ENCODE measurements at places on chromosomes 3 and 15.
A peak's percentile ranks its signal among the peaks of the same experiment; 100 is the strongest.

GRCh38 chr3:124607163-124607562 is 123.1 kb upstream of the UMPS start:
- no peak for DNase-seq

GRCh38 chr3:172201870-172202236 is 162.5 kb downstream of the FNDC3B start:
- DNase-seq, result peak; percentile 69

- DNase-seq, result no peak
These were observed 379.5 kb upstream of the SUCLG2 start for GRCh38 chr3:68033867-68034266.

GRCh38 chr15:40436116-40436891 is 4.4 kb upstream of the BAHD1 start:
- DNase-seq, result no peak

- DNase-seq, result peak; percentile 29
These were observed 1.0 kb downstream of the LPP start for GRCh38 chr3:188154809-188155574.

- no peak for DNase-seq
These were observed 54.3 kb downstream of the OXNAD1 start for GRCh38 chr3:16319307-16319706.

DNA sequence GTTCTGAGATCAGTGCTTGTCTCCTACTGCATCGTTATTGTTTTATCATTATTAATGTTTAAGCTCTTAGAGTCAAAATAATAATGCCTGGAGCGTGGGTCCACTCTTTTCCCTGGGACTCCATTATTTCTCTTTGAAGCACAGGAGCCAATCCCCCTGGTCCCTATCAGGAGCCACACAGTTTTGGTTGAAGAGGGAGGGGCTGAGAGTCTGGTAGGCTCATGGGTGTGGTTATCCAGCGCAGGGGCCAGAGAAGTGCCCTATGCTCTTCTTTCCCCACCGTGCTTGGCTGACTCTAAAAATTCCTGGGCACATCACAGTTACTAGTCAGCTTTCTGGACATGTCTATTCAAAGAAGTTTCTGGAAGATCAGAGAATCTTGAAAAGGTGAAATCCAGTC is 121.5 kb downstream of the DNAJB8 start:
- DNase-seq, result no peak

GRCh38 chr3:65837604-65838003 is 201.1 kb downstream of the MAGI1 start:
- no peak for DNase-seq

GRCh38 chr15:93954985-93955571 is 276.3 kb upstream of the MCTP2 start:
- no peak for DNase-seq

DNA sequence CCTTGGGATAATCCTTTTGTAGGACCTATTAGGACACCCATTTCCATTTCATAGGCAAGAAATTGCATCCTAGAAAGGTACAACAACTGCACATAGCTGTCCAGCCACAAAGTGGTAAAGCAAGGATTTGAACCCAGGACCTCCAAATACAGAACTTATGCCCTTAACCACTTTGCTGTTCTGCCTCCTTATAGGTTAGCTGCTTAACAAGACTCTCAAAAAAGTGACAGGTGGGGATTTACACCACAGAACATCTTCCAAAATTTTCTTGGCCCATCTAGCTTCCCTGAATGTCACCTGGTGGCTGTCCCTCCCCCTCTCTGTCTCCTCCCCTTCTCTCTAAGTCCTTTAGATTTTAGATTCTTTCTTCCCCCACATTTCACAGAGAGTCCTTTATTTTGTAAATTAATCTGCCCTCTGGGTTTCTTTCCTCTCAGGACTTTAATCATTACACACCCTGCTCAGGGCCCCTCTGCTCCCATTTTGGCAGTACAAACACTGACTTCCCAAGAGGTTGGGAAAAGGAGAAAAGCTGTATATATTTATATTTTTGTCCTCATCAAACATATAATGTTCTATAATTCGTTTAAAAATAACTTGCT is 120.6 kb downstream of the CPNE4 start:
- DNase-seq, result no peak

DNA sequence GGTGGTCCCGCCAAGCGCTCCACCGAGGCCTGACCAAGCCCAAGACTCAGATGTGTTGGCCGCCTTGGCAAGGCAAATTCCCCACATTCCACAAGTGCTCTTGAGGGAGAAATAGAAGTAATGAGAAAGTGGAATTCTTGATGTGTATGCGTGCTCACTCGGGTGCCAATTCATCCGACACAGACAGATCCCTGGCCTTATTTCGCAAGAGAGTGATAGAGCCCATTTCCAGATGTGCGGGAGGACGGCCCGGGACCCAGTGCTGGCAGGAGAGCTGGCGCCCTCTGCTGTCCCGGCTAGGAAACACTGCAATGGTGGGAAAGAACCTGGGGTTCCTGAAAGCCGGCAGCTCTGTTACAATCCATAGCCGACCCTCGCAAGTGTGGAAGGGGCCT is 76.0 kb downstream of the HMG20A start:
- peak; percentile 95 for DNase-seq

DNA sequence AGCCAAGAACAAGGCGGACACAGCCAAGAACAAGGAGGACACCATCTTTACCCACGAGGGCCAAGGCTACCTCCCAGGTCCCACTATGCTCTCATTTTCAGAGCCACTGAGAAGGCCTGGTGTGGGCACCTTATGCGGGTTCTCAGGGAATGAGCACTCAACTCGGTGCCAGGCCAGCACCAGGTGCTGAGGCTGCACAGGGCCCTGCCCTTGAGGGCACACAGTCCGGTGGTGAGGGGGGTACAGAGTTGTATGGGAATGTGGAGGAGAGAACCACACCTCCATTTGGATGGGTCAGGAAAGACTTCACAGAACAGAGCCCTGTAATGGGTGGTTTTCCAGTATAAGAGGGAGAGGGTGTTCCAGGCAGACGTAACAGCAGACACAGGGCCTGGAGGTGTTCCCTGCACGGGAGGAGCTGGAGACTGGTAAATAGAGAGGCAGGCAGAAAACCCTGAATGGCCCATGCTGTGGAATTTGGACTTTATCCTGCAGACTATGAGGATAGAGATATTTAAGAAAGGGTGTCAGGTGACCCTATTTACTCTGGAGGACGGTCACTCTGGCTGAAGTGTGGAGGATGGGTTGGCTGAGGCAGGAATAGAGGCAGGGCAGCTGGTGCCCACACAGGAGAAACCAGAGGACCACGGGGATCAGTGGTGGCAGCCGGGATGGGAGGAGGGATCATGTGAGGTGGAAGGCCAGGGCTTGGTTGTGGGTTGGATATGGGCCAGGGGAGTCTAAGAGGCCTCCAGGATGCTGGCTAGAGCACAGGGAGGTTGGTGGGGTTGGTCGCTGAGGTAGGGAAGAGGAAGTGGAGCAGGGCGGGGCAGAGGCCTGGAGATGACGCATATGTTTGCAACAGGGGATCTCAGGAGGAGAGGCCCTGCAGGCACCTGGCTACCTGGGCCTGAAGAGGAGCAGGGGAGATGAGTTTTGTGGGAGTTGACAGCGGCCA is 34.6 kb downstream of the CRABP1 start:
- no peak for DNase-seq

GRCh38 chr3:94303897-94304296 is 241.0 kb downstream of the NSUN3 start:
- DNase-seq, result peak; percentile 41

GRCh38 chr15:99504071-99504822 is 61.5 kb upstream of the MEF2A start:
- no peak for DNase-seq

- DNase-seq, result peak; percentile 63
These were observed 489 bp downstream of the CSPG5 start for GRCh38 chr3:47578119-47578632.

GRCh38 chr3:2948882-2949281 is 161.3 kb downstream of the IL5RA start:
- no peak for DNase-seq

DNA sequence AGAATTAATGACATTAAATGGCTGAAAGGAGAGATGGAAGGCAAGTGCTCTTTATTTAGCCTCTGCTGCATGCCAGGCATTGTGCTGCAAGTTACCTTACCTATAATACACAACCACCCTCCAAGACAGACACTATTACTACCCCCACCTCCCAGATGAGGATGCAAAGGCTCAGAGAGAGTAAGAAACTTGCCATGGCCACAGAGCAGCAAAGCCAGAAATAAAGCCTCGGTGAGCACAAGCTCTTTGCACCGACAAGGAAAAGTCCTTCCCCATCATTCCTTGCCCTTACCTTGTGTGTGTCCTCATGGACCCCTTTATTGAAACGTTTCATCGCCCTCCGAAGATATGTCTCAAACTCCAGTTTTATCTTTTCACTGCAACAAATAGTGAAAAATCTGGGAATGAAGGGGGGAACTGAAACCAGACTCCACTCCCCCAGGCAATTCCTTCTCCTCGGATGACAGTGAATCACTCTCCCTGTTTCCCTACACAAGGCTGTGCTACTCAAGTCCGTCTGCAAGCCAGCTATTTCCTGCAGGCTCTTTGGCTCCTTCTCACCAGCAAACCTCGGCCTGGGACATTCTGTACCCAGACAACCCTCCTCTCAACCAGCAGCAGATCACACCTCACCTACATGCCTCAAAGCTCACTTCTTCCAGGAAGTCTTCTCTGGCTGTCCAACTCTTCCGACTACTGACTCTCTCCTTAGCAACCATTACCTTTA is 11.4 kb downstream of the XPC start:
- no peak for DNase-seq

DNA sequence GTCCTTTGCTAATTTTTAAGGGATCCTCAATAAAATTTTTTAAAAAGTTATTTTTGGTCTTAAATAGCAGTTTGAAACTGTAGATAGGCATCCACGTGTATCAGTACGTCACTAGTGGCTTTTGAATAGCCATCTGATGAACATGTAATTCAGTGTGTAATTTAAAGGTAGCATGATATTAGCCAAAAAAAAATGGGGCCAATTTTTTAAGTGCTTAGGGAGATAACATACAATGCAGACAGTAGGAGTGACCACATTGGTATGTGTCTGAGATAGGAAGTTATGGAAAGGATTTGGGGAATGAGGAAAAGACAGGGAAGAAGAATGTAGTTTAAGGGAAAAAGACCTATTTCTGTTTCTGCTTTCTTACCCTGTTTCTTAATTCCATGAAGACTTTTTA is 2.5 kb downstream of the AP4E1 start:
- DNase-seq, result no peak

GRCh38 chr15:96372554-96372953 is 42.1 kb downstream of the NR2F2 start:
- DNase-seq, result no peak

DNA sequence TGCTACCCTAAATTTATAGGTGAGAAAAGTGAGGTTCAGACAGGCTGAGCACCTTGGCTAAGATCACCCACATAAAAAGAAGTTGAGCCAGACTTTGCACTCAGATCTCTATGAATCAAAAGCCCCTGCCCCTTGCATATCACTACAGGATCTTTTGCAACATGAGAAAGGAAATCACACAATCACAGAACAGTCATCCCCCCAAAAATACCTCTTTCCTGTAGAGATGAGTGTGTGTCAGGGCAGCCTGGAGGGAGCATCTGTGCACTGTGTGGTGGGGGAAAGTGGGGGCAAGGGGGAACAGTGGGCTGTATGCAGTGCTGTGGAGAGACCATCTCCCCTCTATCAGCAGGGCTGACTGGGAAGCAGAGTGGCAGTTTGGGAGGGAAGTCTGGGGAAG is 46.6 kb downstream of the EPHB3 start:
- no peak for DNase-seq

GRCh38 chr3:13053420-13053819 is 19.8 kb downstream of the IQSEC1 start:
- no peak for DNase-seq

DNA sequence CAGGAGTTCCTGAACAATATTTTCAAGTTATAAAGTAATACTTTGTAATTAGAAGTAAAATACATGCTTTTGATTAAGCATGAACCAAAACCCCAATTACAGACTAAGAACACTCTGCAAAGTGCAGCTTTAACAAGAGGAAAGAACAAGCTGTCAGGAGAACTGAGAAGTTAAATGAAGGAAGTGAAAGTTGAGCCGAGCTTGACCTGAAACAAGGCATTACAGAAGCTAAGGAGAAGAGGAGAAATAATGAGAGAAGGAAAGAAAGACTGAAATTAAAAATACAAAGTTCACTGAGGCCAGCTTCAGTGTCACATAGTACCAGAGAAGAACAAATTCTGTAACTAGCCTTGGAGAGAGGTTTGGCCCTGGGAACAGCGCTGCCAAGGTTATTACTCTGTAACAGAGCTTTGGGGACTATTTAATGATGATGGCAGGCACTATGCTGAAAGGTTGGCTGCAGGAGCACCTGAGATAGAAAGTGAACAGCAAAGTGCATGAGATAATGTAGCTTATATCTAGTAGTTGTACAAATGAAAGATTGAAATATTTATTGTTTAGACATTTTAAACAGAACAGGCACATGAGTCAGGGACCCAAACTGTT is 241.9 kb upstream of the PEX5L start:
- no peak for DNase-seq

GRCh38 chr3:101574388-101575112 is 570 bp downstream of the PCNP start:
- DNase-seq, result peak; percentile 79

DNA sequence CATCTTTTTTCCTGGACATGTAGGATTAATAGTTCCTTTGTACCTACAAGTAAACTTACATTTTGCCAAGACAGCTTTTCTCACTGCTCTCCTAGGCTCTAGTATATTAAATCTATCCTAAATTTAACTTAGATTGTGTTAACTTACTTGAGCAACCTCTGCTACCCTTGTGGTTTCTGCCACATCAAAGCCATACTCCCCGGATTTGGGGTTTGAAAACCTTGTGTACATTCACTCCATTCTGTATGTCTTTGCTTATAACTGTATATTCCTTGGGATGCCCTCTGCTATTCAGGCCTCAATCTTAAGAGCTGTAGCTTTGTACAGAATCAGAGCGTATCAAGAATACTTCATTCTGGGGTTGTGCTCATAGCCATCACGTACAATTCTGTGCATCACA is 60.4 kb downstream of the ARIH1 start:
- no peak for DNase-seq

- no peak for DNase-seq
These were observed 813 bp downstream of the SMCO1 start for GRCh38 chr3:196514350-196514716.

- no peak for DNase-seq
These were observed 13.3 kb upstream of the TMF1 start for GRCh38 chr3:69065318-69065964.
